ENCODE measurements at places on chromosomes 16 and 17.

- DNase-seq = peak; percentile 10
These were observed 23.3 kb downstream of the CEP295NL start for GRCh38 chr17:78879635-78880186.

DNA sequence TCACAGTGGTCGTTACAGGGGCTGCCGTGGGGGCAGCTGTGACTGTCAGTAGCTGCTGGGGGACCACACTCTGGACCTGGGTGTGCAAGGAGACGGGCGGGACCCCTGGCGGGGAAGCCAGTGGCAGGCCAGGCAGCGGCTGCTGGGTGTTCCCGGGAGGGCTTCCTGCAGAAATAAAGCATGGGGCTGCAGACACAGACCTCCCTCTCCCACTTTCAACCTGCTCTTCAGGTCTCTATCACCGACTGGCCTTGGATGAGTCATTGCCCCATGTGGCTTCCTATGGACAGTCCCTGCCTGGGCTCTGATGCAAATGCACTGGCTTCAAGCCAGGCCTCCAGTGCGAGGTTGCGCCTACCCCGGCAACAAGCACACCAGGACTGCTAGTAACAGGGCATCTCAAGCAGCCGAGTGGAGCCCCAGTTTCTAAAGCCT lies 17.2 kb downstream of the SREBF1 start:
- no peak for DNase-seq

DNA sequence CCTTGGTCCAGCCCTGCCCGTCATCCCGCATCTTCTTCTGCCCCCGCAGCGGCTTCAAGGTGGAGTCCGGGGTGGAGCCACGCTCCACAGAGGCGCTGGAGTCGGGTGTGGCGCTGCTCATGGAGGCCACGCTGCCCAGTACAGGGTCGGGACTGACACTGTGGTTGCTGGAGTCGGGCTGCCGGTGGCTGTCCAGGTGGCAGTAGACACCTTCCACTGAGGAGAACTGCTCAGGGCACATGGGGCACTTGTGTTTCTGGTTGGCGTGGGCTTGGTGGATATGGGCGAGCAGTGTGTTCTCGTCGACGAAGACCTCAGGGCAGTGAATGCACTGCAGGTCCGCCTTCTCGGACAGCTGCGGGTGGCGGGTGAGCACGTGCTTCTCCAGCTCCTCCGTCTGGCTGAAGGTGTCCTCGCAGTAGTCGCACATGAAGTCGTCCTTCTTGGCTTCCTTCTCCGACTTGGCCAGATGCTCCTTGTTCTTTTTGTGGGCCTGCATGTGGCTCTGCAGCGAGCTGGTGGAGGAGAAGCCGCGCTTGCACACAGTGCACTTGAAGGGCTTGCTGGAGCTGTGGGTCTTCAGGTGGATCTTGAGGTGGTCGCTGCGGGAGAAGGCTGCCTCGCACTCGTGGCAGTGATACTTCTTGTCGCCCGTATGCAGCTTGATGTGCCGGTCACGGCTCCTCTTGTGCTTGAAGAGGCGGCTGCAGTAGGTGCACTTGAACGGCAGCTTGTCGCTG lies 217.8 kb downstream of the ZNF423 start:
- DNase-seq = no peak

DNA sequence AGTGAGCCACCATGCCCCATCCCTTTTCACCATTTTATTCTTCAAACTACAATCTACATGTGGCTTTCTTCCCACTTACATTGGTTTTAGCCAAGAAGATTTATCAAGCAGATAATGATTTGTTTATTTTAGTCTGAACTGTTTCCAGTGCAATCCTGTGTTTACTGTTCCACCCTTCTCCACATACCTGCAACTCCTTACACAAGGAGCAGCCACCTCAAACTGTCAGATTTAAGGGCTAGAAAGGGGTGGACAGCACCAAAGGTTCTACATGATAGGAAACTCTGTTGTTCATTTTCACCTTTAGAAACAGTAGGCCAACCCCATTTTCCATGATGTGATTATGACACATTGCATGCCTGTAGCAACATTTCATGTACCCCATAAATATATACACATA lies 1.9 kb downstream of the RUNDC1 start:
- DNase-seq = no peak

- no peak for DNase-seq
These were observed 65.0 kb downstream of the MRM3 start for GRCh38 chr17:846901-847843.

- no peak for DNase-seq
These were observed 71.5 kb downstream of the RAP1GAP2 start for GRCh38 chr17:2867441-2868424.

DNA sequence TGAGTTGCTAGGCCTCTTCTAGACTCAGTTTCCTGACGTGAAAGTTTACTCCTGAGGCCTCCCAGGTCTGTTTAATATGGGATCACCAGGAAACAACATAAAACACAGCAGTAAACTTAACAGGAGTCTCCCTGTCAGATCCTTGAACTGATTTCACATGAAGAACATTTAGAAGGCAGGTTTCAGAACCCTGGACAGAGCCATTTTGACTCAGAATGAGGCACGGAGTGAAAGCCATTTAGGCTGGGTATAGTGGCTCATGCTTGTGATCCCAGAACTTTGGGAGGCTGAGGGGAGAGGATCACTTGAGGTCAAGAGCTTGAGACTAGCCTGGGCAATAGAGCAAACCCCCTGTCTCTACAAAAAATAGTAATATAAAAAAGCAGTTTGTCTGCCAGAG lies 289.1 kb downstream of the CA10 start:
- no peak for DNase-seq

DNA sequence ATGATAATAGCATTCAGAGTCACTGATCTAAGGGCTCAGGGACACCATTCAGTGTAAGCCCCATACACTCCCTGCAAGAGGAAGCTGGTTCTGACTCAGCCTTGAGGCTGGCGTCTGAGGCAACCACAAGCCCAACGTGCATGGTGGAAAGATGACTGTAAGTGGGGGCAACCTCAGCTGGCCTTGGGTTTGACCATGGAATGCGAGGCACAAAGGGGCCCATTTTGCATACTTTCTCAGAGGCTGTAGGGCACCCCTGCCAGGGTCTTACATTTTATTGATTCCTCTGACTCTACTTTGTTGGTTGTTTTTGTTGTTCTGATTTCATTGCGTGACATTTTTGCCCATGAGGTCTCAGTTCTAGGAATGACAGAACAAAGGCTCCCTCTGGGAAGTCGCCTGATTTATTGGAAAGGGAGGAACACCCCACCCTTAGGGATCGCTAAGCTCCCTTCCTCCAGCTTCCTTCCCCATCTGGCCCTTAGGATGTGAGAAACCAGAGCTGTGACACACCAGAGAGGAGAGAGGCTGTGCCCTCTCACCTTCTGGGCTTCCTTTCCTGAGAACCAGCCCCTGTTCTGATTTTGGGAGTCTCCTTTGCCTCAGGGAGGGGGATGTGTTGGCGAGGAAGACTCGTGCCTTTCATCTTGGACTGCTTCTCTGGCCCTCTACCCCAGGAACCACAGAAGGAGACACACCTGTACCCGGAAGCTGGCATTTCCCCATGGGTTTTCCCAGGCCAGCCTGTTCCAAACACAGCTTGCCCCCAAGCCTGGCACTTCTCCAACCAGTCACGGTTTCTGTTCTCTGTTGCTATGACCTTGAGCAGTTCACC lies 5.6 kb upstream of the CIITA start:
- no peak for DNase-seq

- DNase-seq = no peak
These were observed at the start of gene SLC7A6 for GRCh38 chr16:68264128-68265077. SLC7A6 (plus strand) TSS chr16:68264526; CDS start chr16:68274727, 10,201 bp downstream.

DNA sequence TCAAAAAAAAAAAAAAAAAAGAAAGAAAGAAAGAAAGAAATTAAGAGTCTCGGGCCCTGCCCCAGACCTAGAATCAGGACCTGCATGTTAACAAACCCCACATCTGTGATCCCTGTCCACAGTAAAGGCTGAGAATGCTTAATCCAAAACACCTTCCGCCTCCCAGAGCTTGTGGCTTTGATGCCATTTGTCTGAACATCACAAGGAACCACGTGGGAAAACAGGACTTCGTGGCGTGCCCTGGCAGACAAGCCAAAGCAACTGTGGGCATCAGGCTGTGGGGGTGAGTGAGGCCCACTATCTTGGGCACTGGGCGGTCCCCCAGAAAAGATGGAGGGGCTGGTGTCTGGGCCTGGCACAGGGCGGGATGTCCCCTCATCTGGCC lies 173.4 kb upstream of the CIBAR2 start:
- DNase-seq = no peak

DNA sequence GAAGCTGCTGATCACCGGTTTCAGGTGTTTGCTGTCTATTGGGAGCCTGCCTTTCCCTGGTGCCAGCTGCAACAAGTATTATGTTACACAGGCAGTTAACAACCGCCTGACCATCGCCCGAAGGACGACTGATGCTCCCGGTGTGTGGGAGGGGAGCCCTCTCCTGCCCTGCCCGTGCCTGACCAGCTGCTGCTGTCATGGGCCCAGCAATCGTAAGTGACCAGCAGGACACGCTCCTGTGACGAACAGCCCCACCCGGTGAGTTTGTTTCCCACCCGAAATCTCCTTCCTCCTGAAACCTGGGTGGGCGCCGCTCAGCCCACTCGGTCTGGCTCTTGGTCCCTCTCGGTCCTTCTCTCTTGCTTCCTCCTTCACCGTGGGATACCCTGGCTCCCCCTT lies 17.9 kb upstream of the UBE2I start:
- no peak for DNase-seq

DNA sequence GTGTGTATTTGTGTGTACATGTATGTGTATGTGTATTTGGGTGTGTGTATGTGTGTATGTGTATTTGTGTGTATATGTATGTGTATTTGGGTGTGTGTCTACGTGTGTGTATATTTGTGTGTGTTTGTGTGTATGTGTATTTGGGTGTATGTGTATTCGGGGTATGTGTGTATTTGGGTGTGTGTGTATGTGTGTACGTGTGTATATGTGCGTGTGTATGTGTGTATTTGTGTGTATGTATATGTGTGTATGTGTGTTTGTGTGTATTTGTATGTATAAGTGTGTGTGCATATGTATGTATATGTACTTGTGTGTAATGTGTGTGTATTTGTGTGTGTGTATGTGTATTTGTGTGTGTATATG lies 62.0 kb downstream of the HAPSTR1 start:
- DNase-seq = no peak

DNA sequence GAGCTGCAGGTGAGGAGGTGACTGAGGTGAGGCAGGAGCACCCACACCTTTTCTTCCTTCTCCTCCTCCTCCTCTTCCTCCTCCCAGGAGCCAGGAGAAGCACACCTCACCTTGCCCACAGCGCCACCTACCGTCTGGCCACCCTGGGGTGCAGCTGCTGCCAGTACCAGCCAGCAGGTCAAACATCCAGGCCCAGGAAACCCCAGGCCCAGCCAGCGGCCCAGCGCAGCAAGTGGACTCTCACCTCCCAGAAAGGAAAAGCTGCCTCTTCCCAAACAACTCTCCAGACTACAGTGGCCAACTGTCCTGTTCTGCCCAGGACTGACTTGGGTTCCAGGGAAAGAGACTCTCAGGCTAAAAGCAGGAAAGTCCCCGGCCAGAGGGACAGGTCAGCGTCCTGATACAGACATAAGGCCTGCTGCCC lies 22.7 kb downstream of the PEMT start:
- no peak for DNase-seq

- DNase-seq = no peak
These were observed 537 bp upstream of the GJC1 start for GRCh38 chr17:44830359-44831288.

DNA sequence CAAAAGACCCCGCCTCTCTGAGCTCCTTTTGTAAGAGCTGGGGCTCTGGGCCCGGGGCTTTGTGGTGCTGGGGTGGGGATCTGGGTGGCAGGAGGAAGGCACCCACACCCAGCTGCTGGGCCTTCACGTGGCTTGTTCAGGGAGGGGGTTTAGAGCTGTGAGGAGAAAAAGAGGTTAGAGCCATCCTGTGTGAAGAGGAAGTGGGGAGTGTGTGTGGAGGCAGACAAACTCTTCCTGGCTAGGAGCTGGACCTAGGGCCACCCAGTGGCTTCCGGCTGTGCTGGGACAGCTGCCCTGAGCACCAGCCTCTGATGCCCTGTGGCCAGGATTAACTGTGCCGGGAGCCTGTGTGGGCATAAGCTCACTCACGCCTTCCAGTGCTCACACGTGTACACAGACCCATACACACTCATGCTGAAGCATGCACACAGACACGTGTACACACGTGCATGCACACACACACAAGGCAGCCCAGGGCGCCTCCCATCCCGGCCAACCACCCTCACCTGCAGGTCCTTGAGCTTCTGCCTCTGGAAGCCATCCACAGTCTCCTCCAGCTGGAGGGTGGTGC lies 7.4 kb downstream of the CIBAR2 start:
- no peak for DNase-seq

DNA sequence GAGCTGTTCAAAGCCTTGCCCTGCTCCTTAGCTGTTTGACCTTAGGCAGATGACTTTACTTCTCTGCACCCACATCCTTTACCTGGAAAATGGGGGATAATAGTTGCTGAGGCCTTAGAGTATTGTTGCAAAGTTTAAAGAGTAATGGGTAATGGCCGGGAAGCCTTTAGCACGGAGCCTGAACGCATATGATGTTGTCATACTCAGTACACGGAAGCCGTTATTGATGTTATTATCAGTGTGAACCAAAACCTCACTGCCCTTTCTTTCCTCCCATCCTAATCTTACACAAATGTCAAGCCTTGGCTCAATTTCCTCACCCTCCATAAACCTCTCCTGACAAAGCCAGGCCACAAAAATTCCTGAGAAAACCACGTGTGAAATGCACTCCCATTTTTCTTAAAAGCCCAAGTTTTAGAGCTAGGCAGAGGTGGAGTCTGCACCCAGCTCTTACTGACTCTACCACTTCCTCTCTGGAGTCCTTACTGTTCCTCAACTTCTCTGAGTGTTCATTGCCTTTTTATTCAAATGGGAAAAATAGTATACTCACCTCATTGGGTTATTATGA lies 67.3 kb upstream of the CACNG3 start:
- DNase-seq = no peak

DNA sequence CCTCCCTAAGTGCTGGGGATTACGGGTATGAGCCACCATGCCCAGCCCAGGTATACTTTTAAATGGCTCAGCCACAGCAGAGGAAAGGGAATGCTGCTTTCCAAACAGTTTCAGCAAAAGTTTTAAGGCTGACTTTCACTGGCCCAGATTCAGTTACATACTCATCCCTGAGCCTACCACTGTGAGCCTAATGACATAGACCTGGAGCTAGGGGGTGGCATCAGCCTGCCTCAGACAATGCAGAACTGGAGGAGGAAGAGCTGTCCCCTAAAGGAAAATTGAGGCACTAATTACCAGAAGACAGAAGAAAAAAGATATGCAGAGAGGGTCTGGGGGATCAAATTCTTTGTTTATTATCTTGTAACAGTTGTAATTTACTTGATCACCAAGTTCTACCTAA lies 43.9 kb downstream of the HS3ST4 start:
- DNase-seq = no peak

GRCh38 chr16:87791295-87792204 lies 25.8 kb upstream of the KLHDC4 start:
- no peak for DNase-seq

DNA sequence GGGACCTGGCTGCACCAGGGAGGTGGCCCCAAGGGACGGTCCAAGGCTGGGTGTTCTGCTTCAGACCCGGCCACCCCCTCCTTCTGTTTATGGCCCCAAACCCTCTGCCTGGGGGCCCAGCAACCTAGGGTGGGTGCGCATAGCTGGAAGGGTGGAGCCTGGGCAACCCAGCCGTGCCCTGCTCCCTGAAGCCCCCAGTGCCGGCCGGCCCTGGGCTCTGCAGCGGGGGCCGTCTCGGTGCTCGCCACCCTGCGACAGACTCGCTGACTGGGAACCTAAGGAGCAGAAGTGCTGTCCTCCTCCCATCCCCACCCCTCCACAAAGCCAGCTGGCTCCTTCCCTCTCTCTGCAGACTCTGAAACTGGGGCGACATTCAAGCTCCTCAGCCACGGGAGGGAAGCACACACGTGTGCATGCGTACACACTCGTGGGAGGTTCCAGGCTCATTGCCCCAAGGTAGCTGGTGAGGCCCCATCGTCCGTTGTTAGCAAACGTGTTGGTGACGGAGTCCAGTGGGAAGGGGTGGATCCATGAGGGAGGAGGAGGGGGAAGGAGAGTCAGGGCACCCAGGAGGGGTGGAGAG lies 43.4 kb downstream of the ENGASE start:
- no peak for DNase-seq

Data from SK-N-MC (cell line).